ENCODE measurements at places on chromosomes 1 and 21.

DNA sequence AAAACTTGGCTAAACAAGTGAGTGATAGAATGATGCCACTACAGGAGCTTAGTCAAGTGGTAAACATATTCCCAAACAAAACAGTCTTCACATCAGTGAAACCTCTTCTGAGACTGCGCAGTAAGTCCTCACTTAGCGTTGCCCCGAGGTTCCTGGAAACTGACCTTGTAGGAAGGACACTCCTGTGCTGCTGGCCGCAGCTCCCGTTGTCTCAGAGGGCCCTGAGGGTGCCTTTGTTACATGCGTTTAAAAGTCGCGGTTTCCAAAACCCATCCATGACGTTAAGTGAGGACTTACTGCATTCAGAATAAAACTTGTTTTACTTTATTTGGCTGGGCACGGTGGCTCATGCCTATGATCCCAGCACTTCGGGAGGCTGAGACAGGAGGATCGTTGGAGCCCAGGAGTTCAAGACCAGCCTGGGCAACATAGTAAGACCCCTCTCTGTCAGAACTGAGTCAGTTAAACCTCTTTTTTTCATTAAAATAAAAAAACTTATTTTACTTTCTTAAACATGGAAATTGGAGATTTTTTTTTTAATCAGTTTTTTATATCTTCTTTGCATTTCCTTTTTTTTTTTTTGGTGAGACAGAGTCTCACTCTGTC is 36.0 kb upstream of the DIP2A start:
- no peak for DNase-seq

GRCh38 chr1:181479137-181479745 is 4.1 kb upstream of the CACNA1E start:
- DNase-seq = no peak

GRCh38 chr1:920521-920920 is 3.2 kb upstream of the SAMD11 start:
- no peak for DNase-seq

GRCh38 chr21:38310646-38311485 is 54.1 kb downstream of the KCNJ15 start:
- DNase-seq = no peak

DNA sequence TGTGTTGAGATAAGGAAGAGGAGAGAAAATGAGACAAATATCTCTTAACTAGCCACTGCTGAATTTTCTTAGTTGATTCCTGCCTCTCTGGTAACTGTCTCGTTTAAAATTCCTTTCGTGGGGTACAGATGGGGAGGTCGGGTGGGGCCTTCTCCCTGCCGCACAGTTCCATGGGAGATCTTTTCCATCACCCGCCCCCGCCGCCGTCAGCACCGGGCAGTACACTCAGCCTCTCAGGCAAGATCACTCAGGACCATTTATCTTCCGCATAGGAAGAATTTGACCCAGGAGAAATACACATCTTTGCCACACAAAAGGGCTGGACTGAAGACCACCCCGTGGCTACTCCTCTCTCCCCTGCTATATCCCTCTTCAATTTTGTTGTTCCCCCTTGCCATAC is 2.3 kb upstream of the VPS26C start:
- no peak for DNase-seq

- DNase-seq = no peak
These were observed 57.2 kb downstream of the NPHP4 start for GRCh38 chr1:5935026-5935425.

DNA sequence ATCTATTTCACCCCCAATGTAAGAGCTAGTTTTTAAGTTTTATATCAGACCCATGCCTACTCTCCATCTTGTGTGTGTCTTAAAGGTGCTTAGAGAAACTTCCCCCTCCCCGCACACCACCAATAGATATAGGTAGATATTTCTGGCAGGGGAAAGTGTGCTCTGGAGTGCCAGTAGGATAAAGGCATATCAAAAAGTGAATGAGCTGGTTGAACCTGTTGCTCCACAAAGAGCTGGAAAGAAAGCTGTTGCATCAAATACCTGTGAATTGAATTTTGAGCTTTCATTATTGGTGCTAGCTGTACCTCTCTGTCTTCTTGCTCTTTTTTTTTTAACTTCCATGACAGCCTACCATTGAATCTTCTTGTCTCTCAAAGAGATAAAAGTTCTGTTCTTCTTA is 32.8 kb downstream of the ARID1A start:
- no peak for DNase-seq

GRCh38 chr1:101854271-101854670 is 142.5 kb downstream of the OLFM3 start:
- DNase-seq = no peak

DNA sequence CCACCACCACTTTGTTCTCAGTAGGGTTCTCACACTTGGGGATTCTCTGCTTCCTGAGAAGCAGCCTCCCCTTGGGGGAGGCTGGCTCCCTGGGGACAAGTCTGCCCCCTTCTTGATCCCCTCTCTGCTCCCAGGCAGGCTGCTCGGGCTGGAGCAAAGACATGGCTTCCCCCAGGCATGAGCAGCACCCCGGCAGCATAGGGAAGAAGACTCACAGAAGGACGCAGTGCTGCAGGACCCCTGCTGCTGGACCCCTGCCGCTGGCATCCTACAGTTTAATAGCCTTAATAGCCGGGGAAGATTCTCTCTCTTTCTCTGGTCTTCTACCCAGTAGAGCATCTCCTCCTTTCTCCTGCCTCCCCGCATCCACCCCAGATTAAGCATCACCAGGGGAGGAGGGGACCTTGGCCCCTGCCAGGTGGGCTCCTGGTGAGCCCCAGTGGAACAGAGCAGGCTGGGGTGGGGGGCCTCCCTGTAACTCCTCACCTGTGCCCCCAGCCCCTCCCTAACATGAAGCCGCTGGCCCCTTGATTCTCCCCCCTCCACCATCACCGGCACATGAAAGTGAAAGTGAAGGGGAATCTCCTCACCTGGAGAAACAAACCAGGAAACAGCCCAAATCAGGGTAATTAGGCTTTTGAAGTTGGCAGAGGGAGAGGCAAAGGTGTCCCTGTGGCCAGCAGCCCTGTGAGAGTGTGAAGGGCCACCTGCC is 2.5 kb downstream of the WNT3A start:
- DNase-seq = no peak

DNA sequence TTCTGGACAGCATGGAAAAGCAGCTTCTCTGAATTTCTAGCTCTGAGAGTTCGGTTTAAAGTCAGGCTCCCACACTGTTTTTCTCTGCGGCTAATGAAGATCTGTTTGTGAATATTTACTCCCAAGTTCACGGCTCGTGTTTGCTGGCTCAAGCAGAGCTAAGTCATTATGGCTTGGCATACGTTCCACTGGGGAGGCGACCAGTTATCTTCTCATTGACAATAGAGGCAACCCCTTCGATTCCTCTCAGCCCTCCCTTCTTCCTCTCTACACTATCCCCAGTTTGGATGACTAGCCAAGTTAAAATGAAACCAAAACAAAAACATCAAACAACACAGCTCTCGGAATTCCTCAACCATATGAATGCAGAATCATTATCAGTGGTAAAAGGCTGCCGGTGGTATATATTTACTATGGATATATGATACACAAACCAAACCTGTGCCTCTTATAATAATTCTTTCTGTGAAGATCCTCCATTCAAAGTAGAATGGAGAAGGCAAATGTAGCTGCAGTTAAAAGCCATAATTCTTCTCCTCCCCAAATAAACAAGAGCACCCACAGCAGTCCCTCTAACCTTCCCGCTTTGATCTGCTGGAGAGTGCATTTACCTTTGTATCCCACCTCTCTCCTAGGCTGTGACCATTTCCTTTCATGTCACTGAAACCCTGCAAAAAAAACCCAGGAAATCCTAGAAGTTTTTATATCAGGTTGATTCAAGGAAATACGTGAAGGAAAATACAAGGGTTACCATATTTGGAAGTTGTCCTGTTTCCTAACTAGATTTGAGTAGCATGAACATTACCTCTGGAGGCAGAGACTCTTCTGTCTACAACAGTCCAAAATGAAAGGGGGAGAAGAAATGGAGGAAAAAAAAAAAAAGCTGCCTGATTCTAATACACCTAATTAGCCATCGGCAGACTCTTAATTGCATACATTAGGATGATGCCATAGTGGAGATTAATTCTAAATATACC is 108.3 kb upstream of the USH2A start:
- DNase-seq = no peak

DNA sequence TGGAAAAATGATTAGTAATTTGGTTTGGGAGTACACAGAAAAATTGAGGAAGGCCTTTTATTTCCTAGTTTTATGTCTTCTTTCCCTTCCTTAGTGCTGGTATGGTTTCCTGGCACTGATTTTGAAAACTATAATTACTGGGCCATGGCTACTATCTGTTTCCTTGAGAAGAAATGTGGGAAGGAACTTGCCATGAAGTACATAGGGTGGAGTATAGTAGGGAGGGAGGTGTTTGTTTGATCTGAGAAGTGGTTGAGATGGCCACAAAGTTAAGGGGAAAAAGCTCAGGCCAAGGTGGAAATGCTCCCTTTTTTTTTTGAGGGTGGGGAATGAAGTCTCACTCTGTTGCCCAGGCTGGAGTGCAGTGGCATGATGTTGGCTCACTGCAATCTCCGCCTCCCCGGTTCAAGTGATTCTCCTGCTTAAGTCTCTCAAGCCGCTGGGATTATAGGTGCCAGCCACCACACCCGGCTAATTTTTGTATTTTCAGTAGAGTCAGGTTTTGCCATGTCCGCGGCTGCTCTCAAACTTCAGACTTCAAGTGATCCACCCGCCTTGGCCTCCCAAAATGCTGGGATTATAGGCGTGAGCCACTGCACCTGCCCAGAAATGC is 11.3 kb downstream of the HJV start:
- no peak for DNase-seq

GRCh38 chr1:19348441-19349198 is 36.5 kb downstream of the SLC66A1 start:
- no peak for DNase-seq

DNA sequence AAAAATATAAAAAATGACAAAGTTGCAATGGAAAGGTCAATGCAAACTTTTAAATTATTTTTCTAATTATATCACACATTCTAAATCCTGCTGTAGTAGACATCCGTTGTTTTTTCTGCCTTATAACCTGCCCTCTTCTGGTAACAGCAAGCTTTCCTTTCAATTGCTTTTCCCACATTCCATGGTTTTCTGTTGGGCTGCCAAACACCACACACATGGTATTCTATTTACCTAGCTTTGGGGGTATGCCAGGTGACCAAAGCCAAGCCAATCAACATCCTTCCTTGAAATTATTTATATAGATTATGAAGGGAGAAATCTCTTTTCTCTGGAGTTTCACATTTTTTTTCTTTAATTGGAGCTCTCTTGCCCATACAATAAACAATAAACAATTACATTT is 3.4 kb upstream of the LAMC1 start:
- no peak for DNase-seq

GRCh38 chr1:197391303-197392226 is 123.5 kb downstream of the CRB1 start:
- DNase-seq = no peak

GRCh38 chr1:222815440-222815765 is 564 bp downstream of the DISP1 start:
- DNase-seq = no peak
